ENCODE measurements at places on chromosomes 11 and 22. TPM values are rescaled to one million over a fixed set of nuclear protein-coding genes. Genes with fewer than 3 reads are reported as not detected.

The CASP1 gene
- 87.6 TPM for total RNA-seq

The CRY2 gene
- 28.1 TPM for total RNA-seq

The CRYBB3 gene
- total RNA-seq = not detected

DNA sequence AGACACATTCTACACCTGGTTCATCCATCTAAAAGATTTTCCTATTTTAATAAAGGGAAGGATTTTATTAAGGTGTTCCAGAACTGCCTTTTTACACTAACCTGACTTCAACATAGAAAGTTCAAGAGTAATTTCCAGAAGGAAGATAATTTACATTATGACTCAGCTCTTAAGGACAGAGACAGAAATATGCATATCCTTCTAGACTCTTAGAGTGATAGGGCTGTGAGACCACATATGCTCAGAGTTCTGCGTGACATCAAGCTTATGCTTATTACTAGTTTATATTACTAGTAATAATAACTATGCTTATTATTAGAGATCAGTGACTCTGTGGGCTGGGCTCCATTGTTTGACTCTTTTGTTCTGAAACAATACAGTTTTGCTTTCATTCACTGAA lies 4.6 kb downstream of the PDGFD start:
- no peak for DNase-seq

GRCh38 chr11:2310786-2311352 lies 9.1 kb downstream of the TSPAN32 start:
- DNase-seq = no peak

GRCh38 chr22:21832291-21833290 lies 34.9 kb downstream of the MAPK1 start:
- no peak for DNase-seq

GRCh38 chr11:61482513-61482912 lies 26.0 kb upstream of the LRRC10B start:
- peak; percentile 33 for DNase-seq

DNA sequence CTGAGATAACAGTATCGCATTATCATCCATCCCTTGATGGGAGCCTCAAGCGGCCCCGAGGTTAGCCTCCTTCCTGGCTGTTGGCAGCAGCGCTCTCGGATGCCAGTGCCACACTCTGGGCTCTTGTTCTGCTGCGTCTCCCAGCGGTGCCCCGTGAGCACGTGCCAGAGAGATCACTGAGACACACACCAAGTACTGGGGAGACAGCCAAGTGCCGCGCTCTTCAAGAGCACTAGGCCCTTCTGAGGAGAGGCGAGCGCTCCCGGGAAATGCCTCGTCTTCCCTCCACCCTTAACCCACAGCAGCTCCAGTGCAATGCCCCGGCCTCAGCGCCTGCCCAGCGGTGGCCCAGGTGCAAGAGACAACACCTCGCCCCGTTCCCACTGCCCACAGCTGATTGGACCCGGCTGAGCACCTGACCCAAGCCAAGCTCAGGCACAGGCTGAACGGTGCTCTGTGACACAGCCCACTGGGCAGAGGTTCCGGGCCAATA lies 248.3 kb upstream of the NARS2 start:
- no peak for DNase-seq

DNA sequence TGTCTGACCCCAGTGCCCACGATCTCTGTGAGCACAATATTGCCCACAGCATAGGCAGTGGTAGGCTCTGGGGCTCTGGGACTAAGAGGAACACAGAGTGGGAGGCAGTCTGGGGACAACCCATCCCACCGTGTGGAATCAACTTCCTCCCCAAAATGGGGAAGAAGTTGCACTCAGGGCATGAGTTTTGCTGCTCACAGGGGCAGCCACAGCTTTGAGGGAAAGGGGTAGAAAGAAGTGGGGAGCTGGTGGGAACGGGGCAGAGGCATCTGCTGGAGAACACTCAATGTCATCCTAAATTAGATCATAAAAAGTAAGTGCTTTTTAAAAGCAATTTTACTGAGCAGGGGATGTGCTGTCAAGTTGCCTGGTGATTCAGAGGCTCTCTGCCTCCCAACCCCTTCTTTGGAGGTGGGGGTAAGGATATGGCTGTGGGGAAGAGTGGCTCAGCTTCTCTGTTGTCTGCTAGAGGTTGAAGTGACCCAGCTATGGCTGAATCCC lies 233.8 kb upstream of the NCAM1 start:
- DNase-seq = no peak

DNA sequence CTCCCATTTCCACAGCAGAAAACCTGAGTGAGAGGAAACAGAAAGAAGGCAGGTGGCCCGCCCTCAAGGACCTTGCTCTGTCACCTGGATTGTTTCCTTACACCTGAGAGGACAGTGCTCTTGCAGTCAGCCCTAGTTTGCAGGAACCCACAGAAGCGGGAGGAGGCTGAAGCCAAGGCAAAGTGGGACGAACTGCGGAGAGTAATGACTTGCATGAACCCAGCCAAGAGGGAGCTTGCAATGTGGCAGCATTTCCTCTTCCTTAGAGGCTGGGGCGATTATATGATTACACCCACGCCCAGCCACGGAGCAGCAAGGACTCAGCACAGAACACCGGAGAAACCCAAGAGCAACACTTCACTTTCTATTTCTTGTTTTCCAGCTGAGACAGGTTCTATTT lies 102.6 kb downstream of the SPON1 start:
- peak; percentile 25 for DNase-seq

- no peak for DNase-seq
These were observed 263.4 kb upstream of the DDI1 start for GRCh38 chr11:103773059-103773458.

GRCh38 chr11:131899950-131900580 lies 529.6 kb downstream of the NTM start:
- no peak for DNase-seq

DNA sequence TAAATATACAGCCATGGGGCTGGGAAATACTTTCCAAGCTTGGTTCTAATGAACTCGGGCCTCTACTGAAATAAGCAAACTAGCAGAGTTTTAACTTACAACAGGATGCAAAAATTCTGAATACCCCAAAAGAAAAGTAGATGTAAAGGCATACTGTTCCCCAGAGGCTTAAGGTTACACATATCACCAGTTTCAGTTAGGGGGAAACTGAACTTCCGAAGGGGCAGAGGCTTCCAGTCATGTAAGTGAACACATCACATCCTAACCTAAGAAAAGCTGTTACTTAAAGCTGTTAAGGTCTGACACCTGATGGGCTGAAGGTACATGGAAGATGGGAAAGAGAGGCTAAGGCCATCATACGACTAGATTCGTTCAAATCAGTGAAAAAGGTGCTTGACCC lies 2.3 kb downstream of the GAB2 start:
- DNase-seq = no peak

All from activated CD8-positive, alpha-beta T cell treated with anti-CD3 and anti-CD28 coated beads, Interleukin-2, amount 10 ng/mL, durations not matched to agents 7 days and 5 days (primary cell).